Stimulated activated CD4-positive, alpha-beta T cell treated with anti-CD3 and anti-CD28 coated beads, Interleukin-2, amount 100 ng/mL, for 24 hours (primary cell): ENCODE measurements at places on chromosomes 1 and 21.

DNA sequence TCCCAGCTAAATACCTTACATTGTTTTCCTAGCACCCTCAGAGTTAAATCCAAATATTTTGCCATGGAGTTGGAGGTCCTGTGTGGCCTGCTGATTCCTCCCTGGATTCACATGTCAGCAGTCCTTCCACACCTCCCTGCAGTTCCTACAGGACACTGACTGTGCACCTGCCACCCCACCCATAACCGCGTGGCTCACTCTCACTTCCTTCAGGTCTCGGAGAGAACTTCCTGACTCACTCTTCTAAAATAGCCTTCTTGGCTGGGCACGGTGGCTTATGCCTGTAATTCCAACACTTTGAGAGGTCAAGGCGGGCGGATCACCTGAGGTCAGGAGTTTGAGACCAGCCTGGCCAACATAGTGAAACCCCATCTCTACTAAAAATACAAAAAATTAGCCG is 8.4 kb upstream of the CAMTA1 start:
- no peak for DNase-seq

- no peak for DNase-seq
Measured at GRCh38 chr1:158056498-158056897, 63.1 kb downstream of the KIRREL1 start.

DNA sequence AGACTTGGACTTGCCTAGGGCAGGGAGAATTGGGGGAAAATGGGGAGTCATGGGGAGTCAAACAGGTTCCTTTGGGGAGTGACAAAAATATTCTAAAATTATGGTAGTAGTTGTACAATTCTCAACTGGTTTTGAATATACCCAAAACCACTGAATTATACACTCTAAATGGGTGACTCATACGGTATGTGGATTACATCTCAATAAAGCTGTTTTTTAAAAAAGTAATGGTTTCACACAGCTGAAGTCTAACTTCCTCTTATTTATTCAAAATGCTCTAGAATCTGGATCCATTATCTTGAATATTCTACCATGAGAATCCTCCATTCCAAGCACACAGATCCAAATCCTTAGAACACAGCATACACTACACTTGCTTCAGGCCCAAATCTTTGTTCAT is 11.1 kb downstream of the EIF4G3 start:
- DNase-seq, result no peak

DNA sequence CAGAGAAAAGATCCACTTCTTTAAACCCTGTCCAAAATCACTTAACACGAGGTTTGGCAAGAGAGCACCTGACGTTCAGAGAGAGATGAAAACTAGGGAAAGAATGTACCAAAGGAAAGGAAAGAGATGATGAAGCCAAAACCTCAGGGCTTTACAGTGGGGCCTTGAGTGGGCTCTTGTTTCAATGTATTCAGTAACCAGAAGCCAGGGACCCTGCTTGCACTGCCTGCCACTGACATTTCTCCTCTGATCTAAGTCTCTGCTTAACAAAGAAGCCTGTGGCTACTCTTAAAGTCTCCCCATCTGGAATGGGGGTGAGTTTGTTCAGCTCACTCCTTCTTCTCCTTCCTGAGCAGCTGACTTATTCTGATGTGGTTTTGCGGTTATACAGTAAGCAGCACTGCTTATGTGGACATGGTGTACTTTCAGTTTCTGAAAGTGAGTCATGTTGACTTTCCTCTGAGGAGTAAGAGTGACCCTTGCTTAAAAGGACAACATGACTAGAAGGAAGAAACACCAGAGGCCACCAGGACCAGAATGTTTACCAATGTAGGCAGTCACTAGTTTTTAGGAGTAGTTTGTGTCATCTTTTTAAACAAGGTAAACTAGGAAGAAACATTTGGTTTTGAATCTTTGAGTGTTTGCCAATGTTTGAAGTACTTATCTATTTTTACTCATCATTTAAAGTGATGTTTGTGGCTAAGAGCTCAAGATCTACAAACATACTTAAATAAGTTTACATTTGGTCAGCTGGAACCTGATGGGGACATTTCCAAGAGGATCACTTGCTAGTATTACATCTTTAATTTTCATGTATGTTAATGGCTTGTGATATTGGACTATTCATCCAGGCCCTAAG is 87.4 kb downstream of the FASLG start:
- DNase-seq, result peak; percentile 38

DNA sequence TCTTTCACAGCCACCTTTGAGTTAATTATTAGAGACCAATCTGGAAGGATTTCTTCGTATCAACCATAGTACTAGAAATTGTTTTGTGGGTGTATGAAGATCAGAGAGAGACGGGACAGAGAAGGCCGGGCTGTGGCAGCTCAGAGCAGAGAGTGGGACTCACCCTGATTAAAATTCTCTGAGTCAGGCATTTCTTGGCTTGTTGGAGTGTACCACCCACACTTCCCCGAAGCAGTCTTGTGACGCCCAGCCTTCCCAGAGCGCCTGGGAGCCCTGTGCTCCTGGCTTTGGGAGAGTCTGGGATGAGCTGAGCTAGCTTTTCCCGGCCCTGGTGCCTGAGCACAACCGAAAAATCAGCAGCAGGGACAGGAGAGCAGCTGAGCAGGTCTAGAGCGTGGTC is 19.4 kb downstream of the PLEKHM2 start:
- DNase-seq, result no peak

DNA sequence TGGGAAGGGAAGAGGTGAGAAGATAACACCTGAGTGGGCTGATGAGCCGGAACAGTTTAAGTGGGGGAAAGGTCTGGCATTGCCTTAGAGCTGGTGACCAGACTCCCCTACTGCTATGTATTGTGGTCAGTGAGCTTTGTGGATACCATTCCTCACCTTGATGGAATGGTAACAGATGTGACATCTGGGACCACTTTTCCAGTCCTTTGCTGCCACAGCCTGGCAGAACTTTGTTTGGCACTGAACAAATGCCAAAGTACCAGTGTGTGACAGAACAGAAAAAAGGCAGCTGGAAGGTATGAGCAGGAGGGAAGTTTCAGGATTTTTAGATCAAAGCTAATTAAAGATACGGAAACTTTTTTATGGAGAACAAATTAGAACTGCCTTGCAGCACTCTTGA is 6.2 kb downstream of the MED8 start:
- no peak for DNase-seq

DNA sequence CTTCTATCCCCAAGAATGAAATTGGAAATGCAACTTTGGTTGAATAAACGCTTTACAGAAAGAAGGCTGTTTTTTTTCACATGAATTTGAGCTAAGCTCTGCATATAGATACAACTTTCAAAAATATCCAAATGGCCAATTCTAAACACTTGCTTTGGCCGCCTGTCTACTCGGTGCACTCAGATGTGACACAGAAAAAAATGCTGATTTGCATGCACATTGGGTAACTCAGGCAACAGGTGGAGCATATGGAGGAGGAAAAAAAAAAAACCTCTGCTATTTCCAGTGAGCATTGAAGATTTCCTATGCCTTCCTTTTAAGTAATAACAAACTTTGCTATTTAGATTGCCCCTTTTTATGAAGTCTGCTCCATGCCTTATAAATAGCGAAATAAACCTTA is 262.5 kb downstream of the GRIK1 start:
- DNase-seq, result no peak

GRCh38 chr1:25922056-25922970 is 16.1 kb upstream of the STMN1 start:
- peak; percentile 39 for DNase-seq

GRCh38 chr1:32400876-32401631 is 6.8 kb upstream of the BSDC1 start:
- peak; percentile 72 for DNase-seq

DNA sequence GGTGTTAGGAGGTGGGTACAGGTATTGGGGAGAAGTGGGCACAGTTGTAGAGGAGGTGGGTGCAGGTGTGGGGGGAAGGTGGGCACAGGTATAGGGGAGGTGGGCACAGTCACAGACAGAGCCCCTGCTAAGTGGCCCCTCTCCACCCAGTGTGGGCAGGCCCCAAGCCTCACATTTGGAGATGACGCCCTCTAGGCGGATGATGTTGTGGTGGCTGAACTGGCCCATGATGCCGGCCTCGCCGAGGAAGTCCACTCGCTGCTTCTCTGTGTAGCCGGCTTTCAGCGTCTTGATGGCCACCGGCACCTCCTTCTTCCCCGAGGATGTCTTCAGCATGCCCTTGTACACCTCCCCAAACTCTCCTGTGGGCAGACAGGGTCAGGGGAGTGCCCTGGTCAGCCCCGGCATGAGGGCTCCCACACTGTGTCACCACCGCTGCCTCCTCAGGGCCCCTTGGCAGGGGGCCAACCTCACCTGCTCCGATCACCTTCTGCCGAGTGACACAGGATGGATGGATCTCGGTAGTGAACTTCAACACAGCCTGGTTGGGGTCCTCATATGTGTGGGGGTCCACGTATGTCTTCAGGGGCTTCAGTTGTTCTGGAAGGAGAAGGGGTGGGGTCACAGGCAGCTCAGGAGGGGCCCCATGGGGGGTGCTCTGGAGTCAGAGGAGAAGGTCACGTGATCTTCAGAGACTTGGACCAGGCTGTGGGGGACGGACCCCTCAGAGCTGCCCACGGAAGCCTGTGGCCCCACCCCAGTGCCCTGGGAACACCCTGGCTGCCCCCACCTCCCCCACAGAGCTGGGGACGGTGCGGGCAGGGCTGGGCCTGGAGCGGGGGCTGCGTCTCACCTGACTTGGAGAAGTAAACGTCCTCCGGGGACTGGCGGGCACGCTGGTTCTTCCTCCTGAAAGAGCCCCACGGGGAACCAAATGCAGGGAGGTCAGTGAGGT is 22.6 kb downstream of the EPHA2 start:
- no peak for DNase-seq

- DNase-seq, result no peak
Measured at GRCh38 chr1:77030401-77031105, 163.3 kb downstream of the ST6GALNAC5 start.

GRCh38 chr21:46011267-46011967 is 29.8 kb downstream of the COL6A1 start:
- DNase-seq, result no peak

- DNase-seq, result no peak
Measured at GRCh38 chr1:175511496-175511895, 231.9 kb downstream of the TNR start.

- DNase-seq, result no peak
Measured at GRCh38 chr1:195054217-195054687, 1554.0 kb downstream of the KCNT2 start.

GRCh38 chr1:15128520-15129313 is 24.8 kb upstream of the TMEM51 start:
- DNase-seq, result peak; percentile 82

DNA sequence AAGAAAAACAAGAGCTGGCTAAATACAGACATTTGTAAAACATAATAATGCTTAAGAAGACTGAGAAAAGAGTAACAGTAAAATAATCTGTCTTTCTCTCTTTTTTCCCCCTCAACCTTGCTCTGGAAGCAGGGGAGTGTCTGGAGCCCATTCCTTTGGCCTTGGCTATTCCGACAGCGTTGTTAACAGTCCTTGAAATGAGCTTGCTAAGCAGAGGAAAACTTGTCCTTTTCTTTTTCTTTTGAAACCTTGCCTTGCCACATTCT is 6.7 kb upstream of the CA6 start:
- no peak for DNase-seq

DNA sequence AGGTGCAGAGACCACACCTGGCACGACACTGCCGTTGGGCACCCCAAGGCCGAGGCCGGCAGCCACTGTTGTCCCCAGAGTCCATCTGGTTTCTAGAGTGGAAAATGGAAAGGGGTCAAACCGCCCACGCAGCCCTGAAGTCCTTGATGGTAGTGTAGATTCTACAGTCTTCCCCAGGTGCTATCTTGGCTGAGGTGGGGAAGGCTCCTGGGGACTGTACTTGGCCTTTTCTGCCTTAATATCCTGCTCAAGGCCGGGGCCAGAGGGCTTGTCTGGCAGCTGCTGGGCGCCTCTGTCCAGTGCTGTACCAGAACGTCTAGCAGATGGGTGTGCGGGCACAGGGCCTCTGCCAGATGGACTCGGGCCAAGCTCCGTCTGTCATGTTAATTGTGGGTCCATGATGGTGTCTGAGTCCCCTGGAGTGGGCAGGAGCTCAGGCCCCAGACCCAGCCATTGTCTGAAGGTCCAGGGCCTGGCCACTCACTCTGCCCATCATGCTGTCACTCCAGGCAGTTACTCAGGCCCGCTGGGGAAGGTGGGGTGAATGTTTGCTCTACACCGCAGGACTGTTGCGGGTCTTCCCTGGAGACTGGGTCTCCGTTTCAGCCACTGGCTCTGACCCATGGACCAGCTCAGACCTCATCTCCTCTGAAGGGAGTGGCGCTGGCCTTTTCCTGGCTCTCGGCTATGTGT is 161.9 kb upstream of the COL6A1 start:
- DNase-seq, result peak; percentile 16

DNA sequence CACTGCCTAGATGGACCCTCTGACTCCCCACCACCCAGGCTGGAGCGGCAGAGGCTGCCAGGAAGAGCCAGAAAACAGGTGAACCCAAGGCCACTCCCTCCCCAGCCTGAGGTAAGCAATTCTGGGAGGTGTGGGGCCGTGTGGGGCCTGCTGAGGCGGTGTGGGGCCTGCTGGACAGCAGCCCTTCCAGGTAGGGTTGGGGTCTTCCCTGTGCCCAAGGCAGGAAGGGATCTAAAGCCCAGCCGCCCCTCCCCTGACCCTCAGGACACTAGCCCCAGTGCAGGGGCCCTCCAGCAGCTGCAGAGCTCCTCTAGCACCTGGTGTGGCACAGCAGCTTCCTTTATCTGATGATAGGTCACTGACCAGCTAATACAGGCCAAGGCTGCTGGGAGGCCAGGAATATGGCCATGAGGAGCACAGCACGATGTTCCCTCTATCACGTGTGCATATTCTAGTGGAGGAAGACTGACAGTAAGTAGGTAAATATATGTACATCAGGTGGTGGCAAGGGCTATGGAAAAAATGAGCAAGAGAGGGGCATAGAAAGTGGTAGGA is 86.9 kb downstream of the IER5 start:
- no peak for DNase-seq

GRCh38 chr1:168774241-168774640 is 45.2 kb upstream of the DPT start:
- no peak for DNase-seq

DNA sequence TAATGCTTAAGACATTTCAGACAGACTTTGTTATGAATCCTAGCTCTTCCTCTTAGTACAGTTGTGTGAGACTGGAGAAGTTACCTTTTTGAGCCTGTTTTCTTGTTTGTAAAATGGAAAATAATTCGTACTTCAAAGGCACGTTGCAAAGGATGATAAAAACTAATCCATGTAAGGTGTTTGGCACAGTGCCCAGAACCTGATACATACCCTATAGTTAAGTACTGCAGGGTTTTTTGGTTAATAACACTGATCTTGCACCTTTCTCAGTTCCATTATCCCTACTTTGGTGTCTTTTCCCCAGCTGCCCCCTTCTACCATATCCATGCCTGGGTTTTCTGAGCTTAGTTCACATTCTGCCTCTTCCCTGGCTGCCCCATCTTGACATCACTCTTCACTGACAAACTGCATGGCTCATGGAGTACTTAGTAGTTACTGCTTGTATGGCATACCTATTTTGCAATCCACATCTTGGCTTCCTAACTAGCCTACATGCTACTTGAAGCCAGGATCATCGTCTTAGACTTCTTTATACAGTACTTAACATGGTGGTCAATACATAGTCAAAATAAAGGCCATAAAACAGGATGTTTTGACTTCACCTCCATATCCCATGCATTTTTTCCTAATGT is 10.1 kb downstream of the CCDC185 start:
- no peak for DNase-seq
